ENCODE measurements at places on chromosomes 2 and 18. TPM values are rescaled to one million over a fixed set of nuclear protein-coding genes. Genes with fewer than 3 reads are reported as not detected.

The WNT10A gene
- not detected for total RNA-seq

The CRYBA2 gene
- total RNA-seq, result not detected

The PAIP2B gene
- total RNA-seq, result 28.0 TPM

The SERPINB5 gene
- total RNA-seq, result not detected

The KIAA2012 gene
- total RNA-seq, result not detected

The TGFA gene
- total RNA-seq, result 0.57 TPM

The CFC1 gene
- 1.3 TPM for total RNA-seq

The STARD6 gene
- total RNA-seq, result not detected

The RBBP8 gene
- 6.9 TPM for total RNA-seq

The DAW1 gene
- total RNA-seq, result 0.56 TPM

The SESTD1 gene
- total RNA-seq, result 54.4 TPM

The SERPINE2 gene
- total RNA-seq, result 15.4 TPM

The FAM110C gene
- 6.5 TPM for total RNA-seq

The CKAP2L gene
- not detected for total RNA-seq

The NT5C1B gene
- not detected for total RNA-seq

The GPR55 gene
- total RNA-seq, result 0.20 TPM

The PRSS56 gene
- not detected for total RNA-seq

The ANKZF1 gene
- 32.0 TPM for total RNA-seq

The SPAST gene
- total RNA-seq, result 8.2 TPM

The GLI2 gene
- total RNA-seq, result 4.1 TPM
